ENCODE measurements at places on chromosomes 16 and 17.

- no peak for DNase-seq
Observed at GRCh38 chr17:68777856-68778694, 176.9 kb upstream of the FAM20A start.

- peak; percentile 85 for DNase-seq
Observed at GRCh38 chr16:75385507-75386152, 47.7 kb downstream of the CFDP1 start.

DNA sequence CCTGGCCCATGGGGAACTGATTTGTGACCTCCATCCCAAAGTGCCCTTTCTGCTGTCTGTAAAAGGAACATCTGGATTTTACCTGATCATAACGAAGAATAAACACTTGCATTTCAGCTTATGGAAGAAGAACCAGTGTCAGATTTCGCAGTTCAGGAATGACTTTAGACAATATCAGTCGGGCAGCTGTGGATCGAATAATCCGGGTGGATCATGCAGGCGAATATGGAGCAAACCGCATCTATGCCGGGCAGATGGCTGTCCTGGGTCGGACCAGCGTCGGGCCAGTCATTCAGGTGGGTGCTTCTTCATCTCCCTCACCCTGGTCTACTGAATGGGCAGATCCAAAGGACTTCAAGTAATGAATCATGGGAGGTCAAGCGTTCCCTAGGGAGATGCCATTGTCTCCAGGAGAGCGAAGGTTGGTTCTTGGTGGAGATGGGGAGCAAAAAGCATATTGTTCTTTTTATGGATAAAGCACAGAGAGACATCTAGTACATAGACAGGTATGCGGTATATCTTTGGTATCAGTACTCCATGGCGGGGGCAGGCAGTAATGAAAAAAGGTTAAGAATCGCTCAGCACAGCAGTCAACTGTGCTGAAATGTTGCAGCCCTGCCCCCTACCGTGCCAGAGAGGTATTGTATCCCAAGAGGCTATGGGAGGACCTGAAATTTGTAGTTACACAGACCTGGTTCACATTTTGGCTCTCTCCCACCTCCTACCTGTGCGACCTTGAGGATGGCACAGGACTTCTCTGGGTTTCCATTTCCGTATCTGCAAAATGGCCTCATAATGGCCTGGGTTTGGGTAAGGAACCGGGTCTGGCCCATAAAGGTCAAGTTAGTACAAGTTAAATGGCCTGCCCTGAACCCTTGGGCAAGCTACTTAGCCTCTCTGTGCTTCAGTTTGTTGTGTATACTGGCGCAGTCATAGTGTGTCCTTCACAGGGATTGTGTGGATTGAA, 4.7 kb downstream of the COQ7 start:
- DNase-seq = no peak

DNA sequence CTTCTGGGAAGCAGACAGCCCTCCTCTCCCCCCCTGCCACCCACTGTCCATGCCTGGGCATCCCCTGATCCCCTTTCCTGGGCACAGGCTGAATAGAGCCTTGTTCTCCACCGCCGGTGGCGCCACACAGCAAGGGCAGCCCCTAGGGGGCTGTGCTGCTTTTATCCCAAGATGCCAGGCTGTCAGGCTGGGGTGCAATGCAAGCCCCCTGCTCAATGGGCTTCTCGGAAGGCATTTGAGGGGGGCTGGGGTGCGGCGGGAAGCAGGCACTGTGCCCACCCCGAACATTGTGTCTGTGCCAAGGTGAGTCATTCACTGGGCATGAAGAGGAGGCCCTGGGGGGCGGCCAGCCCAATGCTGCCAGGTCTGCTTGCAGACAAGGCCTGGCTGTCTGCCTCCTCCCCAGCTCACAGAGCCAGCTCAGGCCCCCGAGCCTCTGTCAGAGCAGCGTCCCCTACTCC, 1.5 kb upstream of the GFAP start:
- DNase-seq = no peak

- DNase-seq = peak; percentile 56
Observed at GRCh38 chr17:3012926-3013581, 50.4 kb downstream of the OR1D5 start.

GRCh38 chr16:49698453-49698815, 157.5 kb downstream of the ZNF423 start:
- DNase-seq = no peak

DNA sequence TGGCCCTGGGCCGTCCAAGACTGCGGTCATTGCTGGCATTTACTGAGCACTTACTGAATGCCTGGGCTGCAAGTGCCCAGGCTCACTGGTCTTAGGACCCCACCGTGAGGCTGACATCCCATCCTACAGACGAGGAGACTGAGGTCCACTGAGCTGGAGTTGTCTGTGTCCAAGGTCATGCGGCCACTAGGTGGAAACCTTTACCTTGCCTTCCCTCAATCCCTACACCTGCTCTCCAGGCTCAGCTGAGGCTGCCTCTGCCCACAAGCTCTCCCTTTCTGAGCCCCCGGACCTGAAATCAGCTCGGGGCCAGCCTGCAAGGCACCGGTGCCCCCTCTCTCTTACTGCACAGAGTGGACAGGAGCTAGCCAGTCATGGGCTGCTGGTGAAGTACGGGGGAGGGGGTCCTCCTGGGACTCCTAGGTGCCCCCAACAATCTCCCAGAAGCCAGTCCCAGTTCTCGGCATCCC, 1.5 kb downstream of the CASKIN1 start:
- peak; percentile 56 for DNase-seq

- DNase-seq = no peak
Observed at GRCh38 chr17:30101686-30102390, 14.8 kb upstream of the NSRP1 start.

- DNase-seq = no peak
Observed at GRCh38 chr16:47055136-47055885, 81.8 kb upstream of the DNAJA2 start.

GRCh38 chr17:19410875-19411620, at the start of gene RNF112:
Gene RNF112, plus strand, starts transcription at chr17:19411232. Its CDS starts 177 bp downstream, at chr17:19411409.
- DNase-seq = no peak

- DNase-seq = no peak
Observed at GRCh38 chr16:85720302-85720637, 30.6 kb downstream of the C16orf74 start.

DNA sequence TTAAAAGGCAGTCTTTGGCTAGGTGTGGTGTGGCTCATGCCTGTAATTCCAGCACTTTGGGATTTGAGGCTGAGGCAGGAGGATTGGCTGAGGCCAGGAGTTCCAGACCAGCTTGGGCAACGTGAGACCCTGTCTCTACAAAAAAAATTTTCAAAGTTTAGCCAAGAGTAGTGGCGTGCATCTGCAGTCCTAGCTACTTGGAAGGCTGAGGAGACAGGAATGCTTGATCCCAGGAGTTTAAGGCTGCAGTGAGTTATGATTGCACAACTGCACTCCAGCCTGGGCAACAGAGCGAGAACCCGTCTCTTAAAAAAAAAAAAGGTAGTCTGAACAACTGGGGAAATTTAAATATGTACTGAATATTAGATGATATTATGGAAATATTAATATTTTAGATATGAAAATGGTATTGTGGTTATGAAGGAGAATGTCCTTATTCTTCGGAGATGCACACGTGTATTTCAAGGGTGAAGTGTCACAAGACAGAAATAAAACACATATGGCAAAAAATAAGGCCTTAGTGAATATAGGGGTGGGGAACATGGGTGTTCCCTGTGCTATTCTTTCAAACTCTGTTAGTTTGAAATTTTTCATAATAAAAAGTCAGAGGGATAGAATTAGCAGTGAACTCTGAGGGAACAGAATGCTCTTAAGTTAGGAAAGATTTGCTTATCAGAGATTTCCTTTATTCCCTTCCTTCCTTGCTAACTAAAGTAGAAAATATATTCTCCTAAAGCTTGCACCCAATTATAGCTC, 144.7 kb downstream of the CDK5R1 start:
- DNase-seq = no peak

- no peak for DNase-seq
Observed at GRCh38 chr16:82070656-82071369, 35.8 kb downstream of the HSD17B2 start.

DNA sequence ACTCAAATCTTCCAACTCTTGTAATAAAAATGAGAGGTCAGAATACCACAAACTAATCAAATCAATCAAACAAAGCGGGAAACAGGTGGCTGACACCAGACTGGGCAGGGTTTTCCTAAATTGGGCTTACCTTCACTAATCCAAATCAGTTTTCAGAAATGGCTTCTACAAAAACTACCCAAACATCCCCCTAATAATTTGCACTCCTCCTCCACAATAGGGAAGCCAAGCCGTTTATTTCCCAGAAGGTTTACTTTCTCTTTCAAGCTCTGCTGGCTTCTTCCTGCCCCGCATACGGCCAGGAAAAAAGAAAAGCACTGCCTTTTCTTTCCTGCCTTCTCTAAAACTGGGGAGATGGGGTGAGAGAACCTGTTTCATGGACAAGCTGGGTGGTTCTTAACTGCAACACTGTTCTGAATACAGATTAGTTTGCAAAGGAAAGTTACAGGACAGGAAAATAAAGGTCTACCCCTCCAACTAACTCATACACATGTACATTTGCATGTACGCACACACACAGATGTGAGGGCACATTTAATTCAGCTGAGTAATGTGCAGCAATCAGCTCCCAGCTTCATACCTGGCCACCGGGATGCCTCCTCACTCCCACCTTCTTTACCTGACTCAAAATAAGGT, 9.2 kb downstream of the STAT3 start:
- peak; percentile 42 for DNase-seq

- no peak for DNase-seq
Observed at GRCh38 chr16:12573300-12573699, 230.4 kb downstream of the CPPED1 start.

GRCh38 chr16:71746442-71747046, 22.0 kb upstream of the PHLPP2 start:
- DNase-seq = peak; percentile 27

GRCh38 chr17:78605429-78605828, 28.2 kb upstream of the DNAH17 start:
- DNase-seq = no peak

DNA sequence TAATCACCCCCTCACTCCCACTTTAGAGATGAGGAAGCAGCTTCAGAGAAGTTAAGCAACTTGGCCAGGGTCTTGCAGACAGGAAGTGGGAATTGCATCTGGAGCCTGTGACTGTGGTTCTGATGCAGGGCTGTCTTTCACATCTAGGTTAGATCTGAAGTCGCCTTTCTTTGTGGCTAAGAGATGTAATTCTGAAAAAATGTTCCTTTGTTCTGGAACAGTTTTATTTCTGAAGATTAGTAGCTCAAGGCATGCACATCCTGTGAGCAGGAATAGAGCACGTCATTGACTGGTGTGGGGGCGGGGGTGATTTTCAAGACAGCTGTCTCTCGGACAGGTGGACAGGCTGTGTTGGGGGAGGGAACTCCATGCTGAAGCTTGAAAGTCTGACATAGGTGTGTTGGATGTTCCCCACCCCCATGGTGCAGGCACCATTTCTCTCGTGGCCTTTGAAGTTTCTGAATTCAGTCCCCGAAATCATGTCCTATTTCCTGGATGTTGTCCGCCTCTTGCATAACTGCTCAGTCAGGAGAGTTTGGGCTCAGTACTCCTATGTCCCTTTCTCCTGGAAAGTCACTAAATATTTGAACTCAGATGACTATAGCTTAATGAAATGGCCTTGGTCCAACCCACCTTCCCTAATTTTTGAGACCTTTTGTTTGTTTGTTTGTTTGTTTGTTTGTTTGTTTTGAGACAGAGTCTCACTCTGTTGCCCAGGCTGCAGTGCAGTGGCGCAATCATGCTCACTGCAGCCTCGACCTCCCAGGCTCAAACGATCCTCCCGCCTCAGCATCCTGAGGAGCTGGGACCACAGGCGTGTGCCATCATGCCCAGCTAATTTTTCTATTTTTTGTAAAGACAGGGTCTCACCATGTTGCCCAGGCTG, 21.0 kb upstream of the HERPUD1 start:
- no peak for DNase-seq

DNA sequence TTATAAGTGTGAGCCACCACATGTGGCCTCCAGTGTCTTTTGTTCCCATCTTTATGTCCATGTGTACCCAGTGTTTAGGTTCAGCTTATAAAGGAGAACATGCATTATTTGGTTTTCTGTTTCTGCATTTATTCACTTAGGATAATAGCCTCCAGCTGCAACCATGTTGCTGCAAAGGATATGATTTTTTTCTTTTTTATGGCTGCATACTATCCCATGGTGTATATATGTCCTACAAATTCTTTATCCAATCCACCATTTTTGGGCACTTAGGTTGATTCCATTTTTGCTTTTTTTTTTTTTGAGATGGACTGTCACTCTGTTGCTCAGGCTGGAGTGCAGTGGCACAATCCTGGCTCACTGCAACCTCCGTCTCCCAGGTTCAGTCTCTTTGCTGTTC, 32.9 kb downstream of the ATAD5 start:
- DNase-seq = no peak

GRCh38 chr16:79592186-79592585, 8.4 kb downstream of the MAF start:
- DNase-seq = no peak

DNA sequence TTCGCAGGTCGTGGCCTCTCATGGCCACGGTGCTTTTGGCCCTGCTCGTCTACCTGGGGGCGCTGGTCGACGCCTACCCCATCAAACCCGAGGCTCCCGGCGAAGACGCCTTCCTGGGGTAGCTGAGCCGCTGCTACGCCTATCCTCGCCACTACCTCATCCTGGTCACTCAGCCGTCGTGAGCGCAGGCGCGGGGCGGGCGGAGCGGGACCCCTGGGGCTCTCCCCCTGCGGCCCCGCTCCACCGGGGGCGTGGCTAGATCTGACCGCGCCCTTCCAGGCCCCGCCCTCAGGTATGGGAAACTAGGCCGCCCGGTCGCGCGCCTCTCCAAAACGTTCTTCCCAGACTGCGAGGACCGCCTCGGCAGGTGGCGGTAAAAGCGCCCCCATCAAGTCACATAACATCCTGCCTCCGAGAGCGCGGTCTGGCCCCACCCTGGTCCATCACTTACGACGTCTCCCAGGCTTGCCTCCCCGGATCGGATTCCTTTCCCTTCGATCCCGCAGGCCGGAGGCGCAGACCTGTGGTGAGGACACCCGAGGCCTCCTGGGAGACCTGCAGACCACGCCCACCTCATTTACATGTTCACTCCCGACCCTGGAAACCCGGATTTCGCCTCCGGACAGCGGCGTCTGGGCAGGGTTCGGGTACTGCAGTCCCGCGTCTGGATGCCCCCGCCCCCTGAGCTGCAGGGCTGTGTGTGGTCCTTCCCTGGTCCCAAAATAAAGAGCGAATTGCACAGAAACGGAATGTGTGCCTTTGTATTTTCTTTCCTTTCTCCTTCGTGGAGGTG, 91.5 kb upstream of the TMEM97 start:
- peak; percentile 78 for DNase-seq

- DNase-seq = no peak
Observed at GRCh38 chr16:12524658-12525057, 279.0 kb downstream of the CPPED1 start.

GRCh38 chr16:27431773-27432532, 30.0 kb downstream of the IL21R start:
- no peak for DNase-seq

DNA sequence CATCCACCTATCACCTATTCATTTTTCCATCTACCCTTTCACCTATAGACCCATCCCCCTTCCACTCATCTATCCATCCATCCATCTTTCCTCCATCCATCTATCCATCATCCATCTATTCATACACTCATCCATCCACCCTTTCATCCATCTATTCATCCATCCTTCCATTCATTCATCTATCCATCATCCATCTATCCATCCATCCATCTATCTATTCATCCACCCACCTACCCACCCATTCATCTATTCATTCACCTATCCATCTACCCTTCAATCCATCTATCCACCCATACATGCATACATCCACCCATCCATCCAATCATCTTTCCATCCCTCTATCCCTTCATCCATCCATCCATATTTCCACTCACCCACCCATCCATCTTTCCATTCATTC, 63.3 kb downstream of the C17orf67 start:
- DNase-seq = no peak

GRCh38 chr17:21397341-21398190, 21.4 kb downstream of the KCNJ12 start:
- no peak for DNase-seq

Data from left kidney (tissue), 8 donors.